ENCODE measurements at places on chromosomes 12 and 14. TPM values are rescaled to one million over a fixed set of nuclear protein-coding genes. Genes with fewer than 3 reads are reported as not detected.

Gene RIPK3
- polyA plus RNA-seq = 3.8 TPM

DNA sequence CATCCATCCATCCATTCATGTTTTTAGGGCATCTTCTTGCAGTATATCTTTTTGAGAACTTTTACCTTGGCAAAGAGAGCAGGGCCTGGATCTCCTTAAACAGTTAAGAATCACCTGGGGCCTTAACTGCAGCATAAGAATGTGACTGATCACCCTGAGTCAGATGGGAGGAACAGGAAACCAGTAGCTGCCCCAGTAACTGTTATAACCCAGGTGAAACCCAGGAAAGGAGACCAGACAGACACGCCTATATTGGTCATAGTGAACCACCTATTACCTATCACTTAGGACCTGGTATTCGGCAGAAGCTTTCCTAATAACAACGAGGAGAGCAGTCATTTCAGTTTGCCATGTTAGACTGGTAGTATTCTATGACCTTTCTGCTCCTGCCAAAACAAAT lies 43.4 kb upstream of the NR2C1 start:
- no peak for DNase-seq

DNA sequence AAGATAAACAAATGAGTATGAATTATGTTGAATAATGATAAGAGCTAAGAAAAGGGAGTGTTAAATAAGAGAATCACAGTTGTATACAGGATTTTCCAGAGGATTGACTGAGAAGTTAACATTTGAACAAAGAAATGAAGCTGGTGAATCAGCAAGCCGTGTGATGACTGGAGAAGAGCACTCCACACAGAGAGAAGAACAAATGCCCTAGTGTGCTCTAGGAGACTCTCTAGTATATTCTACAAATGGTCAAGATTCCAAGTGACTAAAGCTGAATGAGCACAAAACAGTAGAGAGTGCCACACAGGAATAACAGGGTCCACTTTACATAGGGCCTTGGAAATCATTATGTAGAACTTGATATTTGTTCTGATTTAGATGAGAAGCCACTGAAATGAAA lies 587.1 kb upstream of the ATXN7L3B start:
- no peak for DNase-seq

GRCh38 chr14:51697848-51698247 lies 46.1 kb downstream of the FRMD6 start:
- DNase-seq = no peak

DNA sequence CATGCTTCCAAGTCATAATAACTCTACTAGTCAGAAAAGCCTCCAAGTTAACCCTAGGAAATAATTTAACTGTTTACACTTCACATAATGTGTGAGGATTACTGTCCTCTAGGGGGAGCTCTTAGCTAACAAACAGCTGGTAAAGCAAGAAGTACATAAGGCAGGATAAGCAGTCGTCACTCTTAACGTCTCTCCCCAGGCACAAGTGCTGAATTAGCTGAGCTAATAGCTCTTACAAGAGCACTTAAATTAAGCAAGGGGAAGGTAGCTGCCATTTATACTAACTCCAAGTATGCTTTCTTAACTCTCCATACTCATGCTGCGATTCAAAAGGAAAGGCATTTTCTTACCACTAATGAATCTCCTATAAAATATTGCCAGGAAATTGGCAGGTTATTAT lies 79.3 kb upstream of the TSPAN11 start:
- DNase-seq = no peak

DNA sequence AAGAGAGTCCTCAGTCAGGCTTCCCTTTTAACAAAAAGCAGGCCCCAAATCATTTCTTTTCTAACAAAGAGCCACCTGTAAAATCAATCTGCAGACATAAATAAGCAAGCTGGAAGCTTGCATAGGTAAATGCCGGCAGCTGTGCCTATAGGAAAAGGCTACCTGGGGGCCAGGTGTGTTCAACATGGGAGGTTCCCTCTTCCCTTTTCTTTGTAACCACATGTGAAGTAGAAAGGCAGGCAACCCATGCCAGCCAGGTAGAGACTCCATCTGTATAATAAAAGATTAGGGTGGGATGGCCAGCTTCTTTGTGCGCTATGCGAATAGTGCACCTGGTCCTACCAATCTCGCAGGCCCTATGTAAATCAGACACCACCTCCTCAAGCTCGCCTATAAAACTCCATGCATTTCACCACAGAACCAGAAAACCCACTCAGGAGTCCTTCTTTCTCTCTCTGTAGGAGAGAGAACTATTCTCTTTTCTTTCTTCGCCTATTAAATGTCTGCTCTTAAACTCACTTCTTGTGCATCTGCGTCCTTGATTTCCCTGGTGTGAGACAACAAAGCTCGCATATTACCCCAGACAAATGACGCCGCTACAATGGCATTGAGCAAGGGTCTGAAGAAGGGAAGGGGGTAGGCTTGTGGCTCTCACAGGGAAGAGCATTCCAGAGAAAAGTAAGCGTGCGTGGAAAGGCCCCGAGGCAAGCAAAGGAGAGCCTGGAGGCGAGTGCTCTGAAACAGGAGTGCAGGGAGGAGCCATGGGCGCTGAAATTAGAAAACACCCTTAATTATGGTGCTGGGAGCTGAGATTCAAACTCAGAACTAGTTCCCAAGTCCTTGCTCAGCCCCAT lies 67.2 kb downstream of the TTC9 start:
- DNase-seq = no peak

DNA sequence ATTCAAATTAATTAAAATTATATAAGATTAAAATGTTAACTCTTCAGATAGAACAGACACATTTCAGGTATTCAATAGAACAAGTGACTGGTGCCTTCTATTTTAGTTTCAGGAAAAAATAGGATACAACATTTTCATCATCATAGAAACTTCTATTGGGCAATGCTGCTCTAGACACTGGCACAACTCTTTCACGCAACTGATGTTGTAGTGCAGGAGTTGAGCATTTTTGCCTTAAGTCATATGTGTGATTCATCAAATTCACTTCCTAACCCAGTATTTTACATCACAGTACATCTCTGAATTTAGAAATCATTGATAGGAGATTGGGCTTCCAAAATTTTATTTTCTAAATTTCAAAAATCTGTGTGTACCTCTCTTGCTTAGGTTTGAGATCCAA lies 215.4 kb upstream of the DIO2 start:
- DNase-seq = no peak

GRCh38 chr12:89729946-89730459 lies 21.4 kb upstream of the ATP2B1 start:
- DNase-seq = no peak

DNA sequence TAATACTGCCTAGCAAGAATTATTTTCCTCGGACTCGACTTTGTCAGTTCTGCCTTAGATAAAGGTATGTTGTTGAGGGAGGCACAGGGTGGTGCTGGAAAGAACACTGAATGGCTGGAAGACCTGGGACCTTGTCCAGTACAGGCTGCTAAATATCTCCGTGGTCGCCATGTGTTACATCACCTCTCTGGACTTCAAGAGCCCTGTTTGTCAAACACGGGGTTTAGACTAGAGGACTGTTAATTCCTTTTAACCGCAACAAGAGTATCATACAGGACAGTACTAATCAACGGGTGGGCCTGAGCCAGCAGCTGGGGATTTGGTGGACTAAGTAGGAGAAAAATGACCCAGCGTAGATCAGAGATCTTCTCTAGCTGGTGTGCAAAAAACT lies 476.3 kb downstream of the LRIG3 start:
- DNase-seq = no peak

GRCh38 chr12:11807458-11807857 lies 158.0 kb downstream of the ETV6 start:
- DNase-seq = no peak

- DNase-seq = no peak
These were observed 5.1 kb downstream of the ERBB3 start for GRCh38 chr12:56084958-56085543.

Gene SCN8A
- 3.3 TPM for polyA plus RNA-seq

GRCh38 chr12:101775816-101776215 lies 36.6 kb upstream of the SYCP3 start:
- no peak for DNase-seq
